ENCODE measurements at places on chromosomes 4 and X.
A peak's percentile ranks its signal among the peaks of the same experiment; 100 is the strongest.

GRCh38 chrX:130079824-130080406, 30.4 kb downstream of the ELF4 start:
- peak; percentile 35 for DNase-seq

- no peak for DNase-seq
These were observed 54.4 kb upstream of the BMP2K start for GRCh38 chr4:78721747-78722146.

GRCh38 chrX:24790166-24790565, 96.4 kb downstream of the POLA1 start:
- no peak for DNase-seq

DNA sequence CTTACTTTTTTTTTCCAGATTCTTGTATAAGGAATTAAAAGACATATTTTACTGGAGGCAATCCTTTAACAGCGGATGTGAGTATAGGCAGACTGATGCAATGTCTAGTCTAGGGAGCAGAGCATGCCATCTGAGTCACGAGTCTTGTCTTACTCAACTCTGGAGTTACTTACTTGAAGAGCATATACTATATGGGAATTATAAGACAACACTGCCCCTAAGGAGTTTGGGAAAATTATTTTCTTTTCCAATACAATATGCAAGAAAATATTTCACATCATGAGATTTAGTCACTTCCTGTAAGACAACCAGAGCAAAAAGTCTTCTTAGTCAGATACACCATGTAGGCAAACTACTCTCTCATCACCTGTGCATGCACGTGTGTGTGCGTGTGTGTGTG, 537.3 kb upstream of the FTHL17 start:
- no peak for DNase-seq

DNA sequence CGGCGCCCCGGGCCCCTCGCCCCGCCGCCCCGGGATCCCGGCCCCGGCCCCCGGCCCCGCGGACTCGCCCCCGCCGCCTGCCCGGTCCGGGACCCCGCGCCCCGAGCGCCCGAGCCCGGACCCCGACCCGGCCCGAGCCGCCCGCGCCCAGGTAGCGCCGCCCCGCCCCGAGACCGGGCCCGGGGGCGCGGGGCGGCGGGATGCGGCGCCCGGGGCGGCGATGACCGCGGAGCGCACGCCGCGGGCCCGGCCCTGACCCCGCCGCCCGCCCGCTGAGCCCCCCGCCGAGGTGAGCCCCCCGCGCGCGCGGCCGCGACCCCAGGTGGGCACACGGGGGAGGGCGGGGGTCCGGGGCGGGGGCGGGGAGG, 224 bp downstream of the FGFRL1 start:
- DNase-seq: no peak

DNA sequence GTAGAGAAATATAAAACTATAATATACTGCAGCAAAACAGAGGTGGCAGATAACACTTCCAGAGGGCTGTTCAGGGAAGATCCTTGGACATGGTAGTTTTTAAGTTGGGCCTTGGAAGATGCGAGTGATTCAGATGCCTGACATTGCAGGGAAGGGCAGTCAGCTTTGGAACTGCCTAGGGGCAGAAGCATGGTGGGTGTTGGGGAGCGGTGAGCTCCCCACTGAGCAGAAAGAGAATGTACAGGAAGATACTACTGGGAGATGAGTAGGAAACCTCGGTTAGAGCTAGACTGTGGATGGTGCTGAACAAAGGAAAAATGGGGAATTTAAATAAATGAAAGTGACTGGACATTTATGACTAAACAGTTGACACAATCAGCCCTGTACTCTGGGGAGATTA, 24.9 kb upstream of the SEC24B start:
- no peak for DNase-seq

GRCh38 chrX:153370293-153371055, 30.7 kb downstream of the PNMA6E start:
- DNase-seq: no peak

GRCh38 chr4:77235289-77235854, 78.4 kb downstream of the CCNG2 start:
- DNase-seq: no peak

GRCh38 chrX:120269373-120270035, 18.9 kb downstream of the ZBTB33 start:
- DNase-seq: no peak

DNA sequence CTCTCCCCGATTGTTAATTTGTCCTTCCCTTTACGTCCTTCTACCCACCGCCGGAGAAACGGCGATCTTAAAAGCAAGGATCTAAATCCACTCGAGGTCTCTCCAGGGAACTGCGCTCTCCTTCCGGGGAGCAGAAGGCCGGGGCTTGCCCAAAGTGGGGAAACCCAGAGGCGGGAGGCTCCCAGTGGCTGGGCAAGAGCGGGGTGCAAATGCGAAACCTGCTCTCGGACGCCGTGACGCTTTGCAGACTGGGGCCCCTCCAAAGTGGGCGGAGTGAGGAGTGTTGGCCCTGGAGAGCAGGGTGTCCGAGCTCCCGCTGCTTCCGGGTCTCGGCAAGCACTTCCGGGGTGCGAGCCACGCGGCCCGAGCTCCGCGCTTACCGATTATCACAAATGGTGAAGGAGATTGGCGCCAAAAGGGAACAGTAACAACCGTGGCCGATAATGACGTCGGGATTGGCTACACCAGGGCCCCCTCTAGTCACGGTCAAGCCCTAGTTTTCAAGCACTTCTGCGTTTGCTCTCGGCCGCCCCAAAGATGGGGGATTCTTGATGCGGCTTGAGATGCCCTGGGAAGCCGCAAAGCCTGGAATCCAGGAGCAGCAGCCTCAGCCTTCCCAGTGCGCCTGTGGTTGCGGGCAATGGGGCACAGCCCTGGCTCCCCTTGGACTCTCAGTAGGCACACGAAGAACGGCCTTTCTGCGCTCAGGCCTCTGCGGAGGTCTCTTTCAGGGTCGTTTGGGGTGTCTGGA, 29.0 kb downstream of the HAND2 start:
- no peak for DNase-seq

- no peak for DNase-seq
These were observed 382.0 kb upstream of the TRAM1L1 start for GRCh38 chr4:117467404-117467803.

GRCh38 chr4:56874166-56874565, 33.5 kb upstream of the REST start:
- DNase-seq: no peak

- no peak for DNase-seq
These were observed 83.0 kb upstream of the TMEM33 start for GRCh38 chr4:41852229-41852628.

DNA sequence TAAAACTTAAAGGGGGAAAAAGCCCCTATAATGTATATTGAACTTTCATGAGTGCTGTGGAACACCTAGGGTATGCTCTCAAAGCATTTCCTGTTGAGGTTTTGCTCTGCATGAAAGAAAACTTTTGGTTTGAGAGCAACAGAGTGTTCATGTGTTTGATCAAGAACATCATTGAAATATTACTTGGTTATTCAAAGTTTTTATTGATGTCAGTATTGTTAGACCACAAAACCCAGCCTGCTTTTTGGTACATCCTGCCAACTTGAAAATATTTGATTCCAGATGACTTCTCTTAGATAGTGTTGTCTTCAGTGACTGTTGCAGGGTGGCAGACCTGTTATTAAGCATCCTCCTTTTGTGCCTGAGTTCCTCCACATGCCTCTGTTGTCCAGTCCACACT, 68.0 kb downstream of the N4BP2 start:
- DNase-seq: no peak

GRCh38 chrX:134737061-134737460, 78.8 kb upstream of the PLAC1 start:
- no peak for DNase-seq

GRCh38 chr4:166838975-166839614, 395.2 kb downstream of the SPOCK3 start:
- no peak for DNase-seq

DNA sequence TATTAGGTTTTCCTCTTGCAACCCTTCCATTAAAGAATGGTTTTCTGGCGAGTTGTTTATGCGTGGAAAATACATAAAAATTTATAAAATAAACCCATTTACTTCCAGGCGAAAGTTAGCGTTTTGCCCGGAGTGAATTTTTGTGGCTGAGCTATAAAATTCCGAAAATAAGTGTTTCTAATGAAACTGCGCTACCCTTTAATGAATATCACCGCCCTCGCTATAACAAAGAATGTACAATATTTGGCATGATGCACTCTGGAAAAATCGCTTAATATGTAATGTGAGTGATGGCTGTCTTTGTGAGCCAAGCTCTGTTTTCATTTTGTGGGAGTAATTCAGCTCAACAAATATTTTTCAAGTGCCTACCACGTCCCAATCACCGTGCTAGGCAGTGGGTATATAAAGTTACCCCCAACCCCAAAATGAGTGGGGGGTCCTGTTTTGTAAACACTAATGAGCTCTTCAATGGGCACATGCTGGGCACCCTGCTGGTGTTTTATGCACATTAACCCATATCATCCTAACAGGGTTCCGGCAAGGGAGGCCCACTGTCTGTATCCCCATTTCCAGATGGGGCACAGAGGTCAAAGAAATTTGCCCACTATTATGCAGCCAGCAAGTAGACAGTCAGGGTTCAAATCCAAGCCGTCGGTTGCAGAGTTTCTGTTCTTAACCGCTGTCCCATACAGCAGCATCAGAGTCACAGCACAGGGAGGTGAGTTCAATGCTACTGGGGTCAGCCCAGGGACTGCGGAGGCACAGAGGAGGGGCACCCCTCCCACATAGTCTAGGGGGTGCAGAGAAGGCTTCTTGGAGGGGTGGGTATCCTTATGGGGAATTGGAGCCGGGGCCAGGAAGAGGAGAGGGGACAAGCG, 65.7 kb upstream of the STX18 start:
- no peak for DNase-seq

DNA sequence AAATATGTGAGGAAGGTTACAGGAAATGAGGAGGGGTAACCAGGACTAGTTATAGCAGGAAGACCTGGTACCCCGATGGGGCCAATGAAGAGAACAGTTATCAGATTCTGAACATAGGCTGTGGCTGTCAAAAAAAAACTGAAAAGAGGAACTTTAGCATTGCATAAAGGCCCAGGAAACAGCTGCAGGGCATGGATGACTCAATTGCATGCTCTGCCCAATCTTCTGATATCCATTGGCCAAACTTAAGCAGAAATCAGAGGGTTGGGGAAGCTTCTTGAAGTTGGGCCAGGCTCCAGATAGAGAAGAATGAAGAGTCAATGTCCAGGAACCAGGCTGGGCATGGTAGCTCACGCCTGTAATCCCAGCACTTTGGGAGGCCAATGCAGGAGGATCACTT, 1222.4 kb upstream of the PRKX start:
- DNase-seq: no peak

- DNase-seq: no peak
These were observed 29.9 kb downstream of the VEGFC start for GRCh38 chr4:176762661-176763308.

- DNase-seq: no peak
These were observed 44.8 kb upstream of the CDKN2AIP start for GRCh38 chr4:183399616-183400015.

- DNase-seq: no peak
These were observed 93.4 kb upstream of the MCF2 start for GRCh38 chrX:139801397-139801813.

DNA sequence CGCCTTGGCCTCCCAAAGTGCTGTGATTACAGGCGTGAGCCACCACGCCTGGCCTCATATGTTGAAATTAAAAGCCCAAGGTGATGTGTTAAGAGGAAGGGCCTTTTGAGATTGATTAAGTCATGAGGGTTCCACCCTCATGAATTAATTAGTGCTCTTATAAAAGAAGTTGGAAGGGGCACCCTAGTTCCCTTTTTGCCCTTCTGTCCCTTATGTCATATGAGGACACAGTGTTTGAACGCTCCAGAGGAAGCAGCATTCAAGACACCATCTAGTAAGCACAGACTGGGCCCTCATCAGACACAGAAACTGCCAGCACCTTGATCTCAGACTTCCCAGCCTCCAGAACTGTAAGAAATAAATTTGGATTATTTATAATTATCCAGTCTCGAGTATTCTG, 5.1 kb upstream of the APLN start:
- no peak for DNase-seq

GRCh38 chr4:122772986-122773385, 40.5 kb downstream of the BBS12 start:
- DNase-seq: no peak

GRCh38 chrX:149493567-149494562, 11.2 kb downstream of the IDS start:
- DNase-seq: no peak

- DNase-seq: no peak
These were observed 13.7 kb downstream of the DDX60 start for GRCh38 chr4:168304744-168305459.

- DNase-seq: no peak
These were observed 392.9 kb downstream of the UNC5C start for GRCh38 chr4:95155759-95156451.

DNA sequence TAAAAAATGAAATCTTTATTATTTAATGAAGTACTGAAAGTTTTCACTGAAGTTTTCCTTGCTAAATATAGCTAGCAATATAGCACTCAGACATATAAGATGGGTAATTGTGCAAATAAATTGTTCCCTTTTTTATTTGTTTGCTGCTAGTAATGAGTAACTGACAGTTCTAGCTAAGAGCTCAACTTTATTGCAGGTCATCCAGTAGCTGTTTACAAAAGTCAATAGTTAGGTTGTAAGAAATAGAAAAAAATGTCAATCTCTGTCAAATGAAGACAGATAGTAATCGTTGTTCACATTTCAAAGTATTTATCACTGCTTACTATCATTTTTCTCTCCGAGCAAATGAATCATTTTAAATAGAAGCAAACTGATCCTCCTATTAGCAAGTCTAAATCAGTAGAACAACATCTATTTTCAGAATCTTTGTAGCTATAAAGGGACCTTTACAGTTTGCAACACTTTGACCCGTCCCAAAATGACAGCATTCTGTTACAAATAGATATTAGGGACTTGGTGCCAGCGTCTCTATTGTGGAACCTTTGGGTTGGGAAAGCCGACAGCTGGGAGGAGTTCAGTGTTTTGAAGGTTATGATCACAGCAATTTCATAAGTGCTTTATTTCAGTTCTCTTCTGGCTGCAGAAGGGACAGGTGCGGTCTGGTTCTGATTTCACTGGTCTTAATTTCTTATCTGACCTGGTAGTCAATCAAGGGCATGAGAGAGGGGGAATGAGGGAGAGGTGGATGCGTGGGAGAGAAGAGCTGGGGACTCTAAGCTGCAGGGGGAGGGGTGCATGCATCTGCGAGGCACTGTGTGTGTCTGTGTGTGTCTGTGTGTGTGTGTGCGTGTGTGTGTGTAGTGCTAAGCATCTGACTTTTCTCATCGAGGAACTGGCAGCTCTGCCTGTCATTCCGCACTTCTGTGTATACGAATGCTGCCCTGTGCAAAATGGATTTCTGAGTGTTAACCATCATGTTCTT, 227.9 kb upstream of the PITX2 start:
- no peak for DNase-seq

GRCh38 chrX:24412637-24413363, 52.3 kb upstream of the PDK3 start:
- DNase-seq: no peak

GRCh38 chr4:21827575-21827974, 121.0 kb downstream of the KCNIP4 start:
- no peak for DNase-seq

DNA sequence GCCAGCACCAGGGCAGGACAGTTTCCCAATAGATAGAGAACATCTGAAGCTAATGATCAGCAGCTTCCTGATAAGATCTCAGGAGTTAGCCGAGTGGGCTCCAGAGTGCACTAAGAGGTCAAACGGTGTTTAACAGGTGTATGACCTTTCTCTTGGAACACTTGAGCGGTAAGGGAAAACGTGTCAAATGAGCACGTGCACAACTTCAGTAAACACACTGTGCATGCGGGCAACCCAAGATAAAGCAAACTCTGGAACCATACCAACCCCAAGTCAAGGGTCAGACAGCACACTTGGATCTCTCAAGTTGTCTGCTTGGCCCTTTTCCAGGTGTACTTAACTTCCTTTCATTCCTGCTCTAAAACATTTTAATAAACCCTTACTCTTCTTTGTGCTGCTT, 1941.5 kb upstream of the PCDH10 start:
- DNase-seq: no peak

Data from activated T-helper 1 cell treated with Interleukin-2 at 50 U/mL for 16 hours (primary cell).